ENCODE measurements at places on chromosomes 16 and 17. TPM values are rescaled to one million over a fixed set of nuclear protein-coding genes. Genes with fewer than 3 reads are reported as not detected.

GRCh38 chr17:77535435-77535834 is 394.7 kb downstream of the SEC14L1 start:
- no peak for DNase-seq

The ACSM5 gene
- polyA plus RNA-seq = 5.2 TPM

GRCh38 chr17:68324654-68325336 is 33.5 kb downstream of the ARSG start:
- no peak for DNase-seq

- DNase-seq = peak; percentile 94
Observed at GRCh38 chr17:19448341-19449268, 37.6 kb downstream of the RNF112 start.

- no peak for DNase-seq
Observed at GRCh38 chr17:79992649-79993389, 42.9 kb downstream of the TBC1D16 start.

- DNase-seq = no peak
Observed at GRCh38 chr17:78122216-78122930, 6.2 kb downstream of the TMC6 start.

DNA sequence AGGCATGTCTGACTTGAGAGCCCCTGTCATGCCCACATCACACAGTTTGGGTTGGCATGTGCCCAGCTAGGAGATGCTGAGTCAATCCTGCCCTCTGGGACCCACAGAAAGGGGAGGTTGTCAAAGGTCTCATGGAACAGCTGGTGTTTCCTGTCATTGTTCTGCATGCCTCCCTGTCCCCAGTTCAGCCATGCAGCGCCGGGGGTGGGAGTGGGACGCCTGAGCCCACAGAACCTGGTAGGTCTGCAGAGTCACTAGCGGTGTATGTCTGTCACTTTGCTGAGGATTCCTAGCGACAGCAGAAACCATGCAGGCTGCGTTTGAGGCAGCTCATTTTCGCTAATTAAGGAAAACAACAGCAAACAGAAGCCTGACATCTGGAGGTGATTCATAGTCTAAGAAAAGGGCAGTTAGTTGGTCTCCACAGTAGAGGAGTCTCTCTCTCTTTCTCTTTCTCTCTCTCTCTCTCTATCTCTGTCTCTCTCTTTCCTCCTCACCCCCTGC is 19.6 kb upstream of the CCL1 start:
- DNase-seq = no peak

The STH gene
- not detected for polyA plus RNA-seq

The CCL15 gene
- 6.9 TPM for polyA plus RNA-seq

- DNase-seq = no peak
Observed at GRCh38 chr17:49501496-49501895, 6.4 kb downstream of the NGFR start.

DNA sequence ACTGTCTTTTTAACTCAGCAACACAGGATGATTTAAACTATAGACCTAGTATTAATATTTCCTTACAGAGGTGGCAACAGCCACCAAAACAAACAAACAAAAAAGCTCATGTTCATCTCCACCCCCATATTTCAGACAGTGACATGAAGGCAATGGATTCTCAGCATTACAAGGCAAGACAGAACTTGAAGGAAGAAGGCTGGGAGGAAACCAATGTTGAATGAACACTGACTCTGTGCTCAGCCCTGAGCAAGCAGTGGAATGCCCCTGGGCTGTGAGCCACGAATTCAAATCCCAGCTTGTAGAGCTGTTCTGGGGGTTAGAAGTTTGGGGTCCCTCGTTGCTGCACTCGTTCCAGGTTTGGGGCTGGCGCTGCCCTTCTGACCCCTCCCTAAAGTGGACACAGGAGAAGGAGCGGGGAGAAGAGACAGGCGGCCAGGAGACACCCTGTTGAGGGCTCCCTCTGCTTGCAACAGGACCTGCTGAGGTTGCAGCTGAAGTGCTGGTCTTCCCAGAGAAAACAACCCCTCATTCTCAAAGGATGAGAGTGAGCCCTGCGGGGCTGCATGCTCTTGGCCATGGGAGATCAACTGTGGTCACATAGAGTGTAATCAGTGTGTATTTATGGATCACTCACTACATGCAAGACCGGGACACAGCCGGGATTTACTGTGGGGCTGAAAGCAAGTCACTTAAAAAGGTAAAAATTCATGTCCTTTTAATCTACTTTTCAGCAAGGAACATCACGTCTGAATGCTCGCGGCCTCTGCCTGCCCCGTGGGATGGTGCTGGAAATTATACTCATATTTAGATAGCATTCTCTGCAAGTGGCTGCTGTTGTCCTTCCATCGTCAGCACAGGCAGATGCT is 34.3 kb downstream of the MYH3 start:
- DNase-seq = no peak

DNA sequence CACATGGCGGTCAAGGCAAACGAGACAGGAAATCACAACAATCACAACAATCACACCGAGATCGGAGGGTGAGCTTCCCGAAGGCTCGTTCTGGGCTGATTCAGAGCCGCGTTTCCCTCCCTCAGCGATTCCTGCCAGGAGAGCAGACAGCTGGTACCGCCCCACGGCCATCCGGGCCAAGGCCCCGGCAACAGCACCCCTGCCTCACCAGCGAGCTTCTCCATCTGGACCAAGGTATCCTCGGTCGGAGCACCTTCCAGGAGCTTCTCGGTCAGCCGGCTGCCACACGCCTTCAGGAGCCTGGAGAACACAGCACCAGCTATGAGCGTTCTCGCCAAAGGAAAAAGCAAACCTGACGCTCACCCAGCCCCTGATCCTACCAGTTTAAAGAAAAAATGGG is 15.2 kb upstream of the PLD6 start:
- no peak for DNase-seq

The IKZF3 gene
- polyA plus RNA-seq = 0.23 TPM

DNA sequence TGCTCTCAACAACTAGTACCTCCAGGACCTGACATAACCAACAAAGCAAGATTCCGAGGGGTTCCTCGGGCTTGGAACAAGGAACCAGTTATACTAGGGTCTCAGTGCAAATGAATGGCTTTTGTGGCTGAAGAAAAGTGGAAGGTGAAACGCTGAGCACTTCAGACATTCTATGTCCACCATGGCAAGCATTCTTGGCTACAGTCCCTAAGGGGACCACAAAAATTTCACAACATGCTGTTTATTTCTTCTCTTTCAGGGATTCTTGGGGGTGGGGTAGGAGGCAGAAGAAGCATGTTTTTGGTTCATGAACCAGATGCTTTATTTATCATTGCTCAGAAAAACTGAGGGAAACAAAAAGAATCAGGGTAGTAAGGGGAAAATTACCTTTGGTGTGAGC is 479.9 kb upstream of the CDH11 start:
- no peak for DNase-seq

DNA sequence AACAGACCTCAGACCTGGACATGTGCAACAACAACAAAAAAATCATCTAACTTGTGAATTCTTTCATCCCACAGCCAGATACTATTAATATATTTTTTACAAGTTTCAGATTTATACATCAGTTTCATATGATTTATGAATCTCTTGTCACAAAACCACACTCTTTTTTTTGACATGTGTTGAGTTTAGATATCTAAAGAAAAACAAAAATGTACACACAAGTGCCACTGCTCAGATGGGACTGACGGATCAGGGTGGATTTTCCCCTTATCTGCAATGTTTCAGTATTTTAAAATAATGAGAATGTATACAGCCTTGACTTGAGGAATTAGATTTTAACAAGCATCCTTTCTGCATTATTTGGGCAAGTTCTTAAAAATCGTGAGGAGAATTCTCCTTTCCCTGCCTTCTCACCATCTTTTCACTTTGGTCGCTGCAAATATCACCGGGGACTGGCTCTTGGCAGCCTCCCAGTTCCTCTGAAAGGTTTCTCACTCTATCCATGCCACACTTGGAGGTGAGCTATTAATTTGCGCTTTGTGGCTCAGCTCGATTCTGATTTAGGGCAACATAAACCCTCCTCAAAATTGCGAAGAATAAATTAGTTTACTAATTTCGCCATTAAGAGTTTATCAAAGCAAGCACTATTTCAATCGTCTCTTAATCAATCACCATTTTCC is 225.7 kb downstream of the XYLT1 start:
- DNase-seq = no peak

DNA sequence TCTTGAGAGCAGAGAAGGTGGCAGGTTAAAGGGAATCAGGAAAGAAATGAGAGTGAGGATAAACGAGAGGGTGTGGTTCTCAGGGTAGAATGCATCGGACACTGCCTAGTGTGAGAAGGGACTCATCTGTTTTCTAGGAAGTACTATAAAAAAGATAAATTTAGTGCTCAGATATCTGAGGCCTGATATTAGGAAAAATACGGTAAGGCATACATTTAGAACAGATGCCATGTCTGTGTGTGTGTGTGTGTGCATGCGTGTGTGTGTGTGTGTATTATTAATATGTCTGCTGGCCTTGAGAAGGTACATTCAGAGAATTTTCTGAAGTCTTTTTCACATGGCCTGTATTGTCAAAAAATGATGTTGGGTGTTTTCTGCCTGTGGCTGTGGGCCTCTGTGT is 414.8 kb downstream of the MAF start:
- no peak for DNase-seq

The TMC5 gene
- polyA plus RNA-seq = 0.26 TPM

DNA sequence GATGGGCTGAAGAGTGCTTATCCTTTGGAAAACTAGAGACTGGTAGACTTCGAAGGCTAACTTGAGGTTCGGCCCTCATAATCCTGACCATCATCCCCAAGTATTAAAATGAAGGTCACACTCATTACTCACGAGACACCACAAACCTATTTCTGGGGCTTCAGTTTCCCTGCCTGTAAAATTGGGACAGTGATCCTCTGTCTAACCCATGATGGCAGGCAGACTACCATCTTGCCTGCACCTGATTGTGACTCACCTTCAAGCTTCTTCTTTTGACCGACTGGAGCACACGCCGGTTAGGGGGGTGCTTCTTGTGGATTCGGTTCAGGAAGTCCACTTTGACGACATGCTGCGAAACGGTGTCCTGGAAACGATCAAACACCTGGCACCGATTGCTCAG is 14.2 kb upstream of the DHRS13 start:
- DNase-seq = no peak

The OSGIN1 gene
- 0.92 TPM for polyA plus RNA-seq

DNA sequence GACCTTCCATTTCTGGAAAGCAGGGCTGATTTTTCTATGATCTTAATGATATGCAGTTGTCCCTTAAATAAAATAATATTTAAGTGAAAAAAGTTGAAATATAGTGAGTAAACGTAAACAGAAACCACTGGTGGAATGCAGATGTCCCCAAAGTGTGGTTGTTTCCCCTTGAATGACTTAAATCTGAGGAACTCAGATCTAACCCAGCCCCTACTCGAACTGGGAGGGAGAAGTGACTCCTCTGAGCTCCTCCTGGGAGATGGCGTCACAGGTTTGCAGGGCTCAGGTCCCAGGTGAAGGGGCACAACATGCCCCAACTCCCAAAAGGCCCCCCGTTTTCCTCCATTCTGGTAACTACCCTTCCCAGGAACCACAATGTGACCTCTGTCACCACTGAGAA is 142.8 kb downstream of the IRF8 start:
- DNase-seq = no peak

GRCh38 chr17:12947047-12947446 is 70.8 kb downstream of the ELAC2 start:
- no peak for DNase-seq

DNA sequence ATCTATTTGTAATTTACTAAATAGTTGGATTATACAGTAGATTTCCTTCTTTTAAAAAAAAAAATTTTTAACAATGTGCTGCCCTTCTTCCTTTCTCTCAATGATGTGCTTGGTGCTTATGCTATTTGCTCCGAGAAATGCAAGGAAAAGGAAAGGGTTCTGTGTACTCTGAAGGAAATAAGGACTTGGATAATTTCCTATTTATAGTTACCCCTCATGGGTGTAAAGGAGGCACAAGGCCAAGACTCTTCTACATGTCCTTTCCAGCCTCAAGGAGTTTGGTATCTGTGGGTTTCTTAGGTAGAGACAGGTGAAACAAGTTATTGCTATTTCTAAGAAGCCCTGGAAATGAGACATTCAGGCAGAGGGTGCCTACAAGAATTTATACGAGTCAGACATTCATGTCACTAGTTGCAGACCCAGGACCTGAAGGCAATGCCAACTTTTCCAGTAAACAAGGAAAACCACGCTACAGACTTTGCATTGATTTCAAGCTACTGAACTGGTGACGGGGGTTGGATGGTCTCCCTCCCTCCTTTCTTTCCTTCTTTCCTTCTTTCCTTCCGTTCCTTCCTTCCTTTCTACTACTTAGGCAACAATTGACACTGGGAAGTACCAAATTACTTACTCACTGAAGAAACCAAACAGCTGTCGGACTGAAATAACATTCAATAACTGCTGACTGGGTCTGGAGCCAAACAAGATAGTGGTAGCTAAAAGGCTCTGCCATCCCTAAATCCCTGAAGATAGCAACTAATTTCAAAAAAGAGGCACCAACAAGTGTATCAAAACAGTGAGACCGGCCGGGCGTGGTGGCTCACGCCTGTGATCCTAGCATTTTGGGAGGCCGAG is 33.8 kb upstream of the GHDC start:
- DNase-seq = no peak

GRCh38 chr16:66926171-66926947 is 1.0 kb upstream of the RRAD start:
- DNase-seq = no peak

- no peak for DNase-seq
Observed at GRCh38 chr17:9331279-9332131, 244.1 kb downstream of the STX8 start.

GRCh38 chr17:72884066-72884465 is 208.4 kb downstream of the SLC39A11 start:
- DNase-seq = no peak

GRCh38 chr17:35778641-35779196 is 16.7 kb downstream of the MMP28 start:
- no peak for DNase-seq

- DNase-seq = no peak
Observed at GRCh38 chr16:13351181-13351580, 449.8 kb downstream of the SHISA9 start.

DNA sequence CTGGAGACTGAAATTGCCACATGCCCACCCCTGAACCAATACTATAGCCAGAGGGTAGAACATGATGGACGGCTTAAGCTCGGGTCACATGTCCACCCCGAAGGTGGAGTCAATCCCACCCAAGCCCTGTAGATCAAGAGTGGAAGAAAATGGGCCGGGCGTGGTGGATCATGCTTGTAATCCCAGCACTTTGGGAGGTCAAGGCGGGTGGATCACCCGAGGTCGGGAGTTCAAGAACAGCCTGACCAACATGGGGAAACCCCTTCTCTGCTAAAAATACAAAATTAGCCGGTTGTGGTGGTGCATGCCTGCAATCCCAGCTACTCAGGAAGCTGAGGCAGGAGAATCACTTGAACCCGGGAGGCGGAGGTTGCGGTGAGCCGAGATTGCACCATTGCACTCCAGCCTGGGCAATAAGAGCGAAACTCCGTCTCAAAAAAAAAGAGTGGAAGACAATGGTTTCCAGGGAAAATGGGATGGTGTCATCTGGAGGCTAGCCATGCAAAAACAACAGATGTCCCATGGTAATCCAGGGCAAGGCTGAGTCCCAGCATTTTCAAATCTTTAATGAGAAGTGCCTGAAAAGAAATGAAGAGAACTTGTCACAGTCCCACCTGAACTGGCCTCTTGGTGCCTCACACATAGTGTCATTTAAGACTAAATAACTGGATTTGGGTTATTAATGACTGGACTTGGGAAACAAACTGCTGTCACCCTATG is 30.1 kb downstream of the CD300LF start:
- no peak for DNase-seq

- no peak for DNase-seq
Observed at GRCh38 chr17:40076591-40076990, 13.8 kb downstream of the THRA start.

Data from renal pelvis (tissue), 12 donors.